Stimulated activated CD4-positive, alpha-beta T cell treated with anti-CD3 and anti-CD28 coated beads, Interleukin-4, amount 100 ng/mL, for 24 hours (primary cell): ENCODE measurements at places on chromosomes 2 and 18.
A peak's percentile ranks its signal among the peaks of the same experiment; 100 is the strongest.

- DNase-seq = no peak
These were observed 9.8 kb downstream of the FEV start for GRCh38 chr2:218975060-218975777.

DNA sequence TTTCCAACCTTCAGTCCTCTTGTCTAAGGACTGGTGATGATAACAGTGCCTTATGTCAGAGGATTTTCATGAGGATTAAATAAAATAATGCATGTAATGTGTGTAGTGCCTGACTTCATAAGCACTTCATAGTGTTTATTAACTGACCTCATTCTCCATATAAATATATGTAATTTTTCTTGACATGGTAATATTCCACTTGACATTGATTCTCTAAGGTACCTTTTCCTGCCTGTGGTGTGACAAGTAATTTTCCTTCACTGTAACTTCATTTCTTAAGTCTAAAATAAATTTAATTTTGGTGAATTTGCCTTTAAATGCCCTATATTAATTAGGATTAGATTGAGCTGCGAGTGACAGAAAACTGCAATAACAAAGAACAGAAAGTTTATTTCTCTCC lies 27.3 kb downstream of the SLC20A1 start:
- no peak for DNase-seq

GRCh38 chr18:30491815-30492551 lies 550.6 kb downstream of the DSC3 start:
- DNase-seq = no peak

GRCh38 chr2:71604726-71605120 lies 151.4 kb downstream of the DYSF start:
- DNase-seq = no peak

DNA sequence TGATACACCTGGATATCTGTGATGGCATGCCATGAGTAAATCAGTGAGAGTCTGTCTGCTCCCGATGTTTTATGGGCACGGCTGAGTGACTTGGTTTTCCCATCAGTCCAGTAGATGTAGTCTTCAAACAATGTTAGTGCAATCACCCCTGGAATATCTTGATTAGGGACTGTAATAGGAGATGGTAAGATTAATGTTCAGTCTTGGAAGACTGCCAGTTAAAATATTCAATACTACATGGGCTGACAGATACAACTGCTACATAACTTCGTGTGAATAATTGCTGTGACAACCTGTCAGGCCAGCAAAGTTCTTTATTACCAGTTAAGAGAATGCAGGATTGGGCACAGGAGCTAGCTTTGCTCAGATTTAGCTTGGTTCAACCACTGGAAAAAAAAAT lies 1673.3 kb downstream of the LRP1B start:
- DNase-seq = no peak

GRCh38 chr18:9017167-9017904 lies 85.2 kb upstream of the NDUFV2 start:
- DNase-seq = peak; percentile 77

DNA sequence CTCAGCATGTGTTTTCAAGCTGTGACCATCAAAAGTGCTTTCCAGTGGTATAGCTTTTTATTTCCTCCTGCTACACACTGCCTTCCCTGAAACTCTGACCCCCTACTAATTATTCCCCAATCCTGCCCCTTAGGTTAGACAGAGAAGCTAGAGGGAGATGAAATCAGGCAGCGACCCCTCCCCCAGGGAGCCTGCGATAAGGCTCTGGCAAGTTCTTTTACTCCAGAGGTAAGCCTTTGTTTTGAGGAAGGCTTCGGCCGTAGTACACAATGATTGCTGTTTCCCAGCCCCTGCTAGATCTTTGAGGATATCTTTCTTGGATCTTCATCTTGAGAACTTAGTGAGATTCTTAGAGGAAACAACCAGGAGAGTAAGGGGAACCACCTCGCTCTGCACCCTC lies 33.5 kb upstream of the NOL4 start:
- DNase-seq = no peak

GRCh38 chr18:23171581-23172156 lies 36.4 kb downstream of the CABLES1 start:
- DNase-seq = no peak

- DNase-seq = no peak
These were observed 126.7 kb downstream of the TWIST2 start for GRCh38 chr2:238974501-238975166.

DNA sequence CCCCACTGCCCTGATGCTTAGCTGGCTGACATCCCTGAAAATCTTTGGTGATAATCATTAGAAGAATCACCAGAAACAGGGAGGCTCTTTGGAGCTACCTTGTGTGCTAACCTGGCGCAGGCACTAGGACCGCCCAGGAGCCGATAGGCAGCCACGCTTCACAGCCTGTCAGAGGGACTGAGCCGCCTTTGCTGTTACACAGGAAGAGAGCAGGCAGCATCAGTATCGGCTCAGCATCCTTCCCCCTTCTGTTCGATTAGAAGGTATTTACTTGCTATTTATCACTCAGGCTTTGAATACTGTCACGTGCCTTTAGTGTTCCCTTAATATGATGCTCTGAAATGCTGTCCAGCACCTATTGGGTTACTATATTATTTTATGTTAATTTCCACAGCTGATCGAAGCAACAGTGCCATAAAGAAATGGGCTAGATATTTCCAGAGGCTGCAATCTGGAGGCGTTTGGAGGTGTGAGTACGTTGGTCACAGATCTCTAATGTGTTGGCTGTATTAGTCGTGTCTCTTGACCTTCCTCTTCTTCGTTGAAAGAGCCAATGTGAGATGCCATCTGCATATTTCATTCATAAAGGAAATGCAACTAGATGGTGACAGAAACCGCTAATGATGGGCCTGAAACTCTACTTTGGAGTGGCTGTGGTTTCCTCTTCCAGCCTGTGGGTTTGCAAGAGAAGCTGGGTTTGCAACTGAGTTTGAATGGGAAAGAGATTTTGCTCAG lies 110.4 kb upstream of the RAB27B start:
- peak; percentile 36 for DNase-seq

- no peak for DNase-seq
These were observed 48.7 kb upstream of the NEDD4L start for GRCh38 chr18:57995331-57995730.

- no peak for DNase-seq
These were observed 125.8 kb upstream of the HNMT start for GRCh38 chr2:137838255-137839092.

DNA sequence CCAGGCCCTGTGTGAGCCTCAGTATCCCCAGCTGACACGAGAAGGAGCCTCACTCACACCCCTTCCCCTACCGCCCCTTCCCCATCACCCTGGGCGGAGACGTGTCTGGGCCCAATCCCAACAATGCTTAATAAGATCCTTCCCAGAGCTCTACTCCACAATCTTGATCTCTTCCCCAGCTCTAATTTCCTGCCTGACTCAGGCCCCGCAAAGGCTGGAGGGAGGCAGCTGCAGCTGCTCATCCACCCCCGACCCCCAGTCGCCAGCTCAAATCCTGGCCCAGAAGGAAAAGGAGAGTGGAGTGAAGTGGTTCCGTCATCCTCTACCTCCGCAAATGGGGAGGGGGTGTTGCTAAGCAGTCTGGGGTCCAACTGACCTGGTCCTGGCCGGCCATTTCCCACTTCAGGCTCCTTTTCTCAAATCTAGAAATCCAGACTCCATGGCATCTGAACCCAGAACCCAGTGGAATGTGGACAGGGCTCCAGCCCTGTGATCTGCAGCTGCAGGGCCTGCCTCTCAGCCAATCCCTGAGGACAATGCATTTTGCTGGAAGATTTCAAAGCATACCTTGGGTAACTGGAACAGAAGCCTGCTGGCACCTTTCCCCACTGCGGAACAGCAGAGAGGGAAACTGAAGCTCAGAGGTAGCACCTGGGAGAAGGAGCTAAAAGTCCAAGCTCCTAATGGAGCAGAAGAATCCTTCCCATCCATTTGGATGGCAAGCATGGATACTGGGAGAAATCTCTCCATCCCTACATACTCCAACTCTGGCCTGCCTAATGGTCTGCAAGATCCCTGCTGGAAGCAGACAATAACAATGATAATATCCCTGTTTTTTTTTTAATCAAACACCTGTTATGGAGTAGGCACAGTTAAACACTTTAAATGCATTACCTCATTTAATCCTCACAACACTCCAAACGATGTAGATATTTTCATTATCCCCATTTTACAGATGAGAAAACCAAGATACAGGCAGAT lies 5.6 kb upstream of the TNS1 start:
- DNase-seq = no peak

DNA sequence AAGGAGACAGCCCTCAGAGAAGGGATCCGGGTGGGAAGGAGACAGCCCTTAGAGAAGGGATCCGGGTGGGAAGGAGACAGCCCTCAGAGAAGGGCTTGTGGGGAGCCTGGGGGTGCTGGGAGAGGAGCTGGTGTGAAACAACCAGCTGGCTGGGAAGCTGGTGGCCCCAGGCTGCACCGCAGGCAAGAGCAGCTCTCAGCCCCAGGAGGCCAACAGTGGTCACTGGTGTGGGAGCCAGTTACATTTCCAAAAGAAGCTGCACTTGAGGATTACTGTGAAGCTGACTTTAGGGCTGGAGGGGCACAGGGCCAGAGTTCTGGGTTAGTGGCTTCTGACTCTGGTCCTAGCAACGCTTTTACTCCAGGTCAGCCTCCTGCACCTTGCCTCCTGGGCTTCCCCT lies 3.3 kb downstream of the HES6 start:
- no peak for DNase-seq
